ENCODE measurements at places on chromosomes 7 and 10. TPM values are rescaled to one million over a fixed set of nuclear protein-coding genes. Genes with fewer than 3 reads are reported as not detected.
A peak's percentile ranks its signal among the peaks of the same experiment; 100 is the strongest.

DNA sequence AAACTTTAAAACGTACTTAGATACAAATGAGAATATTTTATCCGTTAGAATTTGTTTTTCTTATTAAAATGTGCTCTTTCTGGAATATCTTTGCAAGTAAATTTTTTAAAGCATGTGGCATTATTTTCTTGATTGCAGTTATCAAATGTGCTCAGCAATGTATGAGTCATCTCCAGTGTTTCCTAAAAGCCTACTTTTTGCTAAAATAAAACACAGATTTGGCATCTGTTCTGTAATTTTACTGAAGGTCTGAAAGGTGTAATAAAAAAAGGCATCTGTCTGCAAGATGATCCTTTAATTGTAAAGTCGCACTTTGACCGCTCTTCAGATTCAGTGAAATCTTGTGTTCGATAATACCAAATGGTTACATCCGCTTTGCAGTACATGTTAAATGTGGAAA is 3.4 kb downstream of the GNAT3 start:
- no peak for DNase-seq

GRCh38 chr7:101651112-101651511 is 22.0 kb upstream of the MYL10 start:
- no peak for DNase-seq

Gene DDX50
- total RNA-seq: 73.7 TPM

Gene TFEC
- not detected for total RNA-seq

Gene IKZF1
- under 0.01 TPM for total RNA-seq

GRCh38 chr10:69503896-69504265 is 52.6 kb downstream of the TSPAN15 start:
- DNase-seq: no peak

GRCh38 chr7:132250480-132251326 is 325.6 kb downstream of the PLXNA4 start:
- peak; percentile 1 for DNase-seq

DNA sequence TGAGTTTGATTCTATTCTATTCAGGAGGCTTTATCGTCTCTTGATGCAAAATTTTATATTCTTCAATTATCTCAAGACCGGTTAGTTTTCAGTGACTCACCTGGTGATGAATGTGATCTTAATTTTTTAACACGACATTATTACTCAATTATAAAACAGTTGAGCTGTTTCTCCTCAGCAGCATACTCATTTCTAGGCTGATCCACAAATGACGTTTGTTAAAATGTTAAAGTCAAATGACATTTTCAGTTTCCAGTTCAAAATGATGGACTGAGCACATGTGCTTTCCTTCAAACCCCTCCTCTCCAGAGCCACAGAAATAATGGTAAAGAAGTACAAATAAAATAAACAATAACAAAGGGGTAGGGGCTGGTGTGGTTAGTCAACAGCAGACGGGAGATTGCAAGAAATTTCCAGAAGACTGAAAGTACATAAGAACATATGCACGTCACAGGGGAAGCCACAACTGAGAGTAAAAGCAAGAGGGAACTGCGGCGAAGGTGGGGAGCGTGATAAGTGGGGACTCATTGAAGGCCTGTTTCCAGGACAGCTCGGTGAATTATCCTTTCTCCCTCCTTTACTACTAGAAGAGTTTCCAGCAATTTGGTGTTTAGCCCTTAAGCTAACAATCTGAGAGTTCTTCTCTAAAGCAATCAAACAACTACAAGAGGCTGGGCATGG is 10.9 kb downstream of the MACROH2A2 start:
- peak; percentile 30 for DNase-seq

DNA sequence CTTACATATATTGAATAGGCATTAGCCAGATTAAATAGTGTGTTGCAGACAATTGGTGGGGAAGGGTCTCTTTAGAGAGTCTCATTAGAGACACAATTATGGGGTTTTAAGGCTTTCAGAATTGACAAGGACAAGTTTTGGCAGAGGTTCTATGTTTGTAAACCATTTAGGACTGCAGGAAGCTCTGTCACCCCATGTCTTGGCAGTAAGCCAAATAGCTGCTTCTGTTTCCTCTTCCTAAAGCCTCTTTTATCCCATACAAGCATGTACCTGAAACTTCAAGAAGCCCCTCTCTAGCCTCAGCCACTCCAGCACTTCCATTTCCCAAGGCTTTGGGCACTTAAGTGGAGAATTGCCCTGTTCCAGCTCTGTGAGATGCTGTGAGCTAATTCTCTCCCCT is 21.8 kb upstream of the LRRC4 start:
- DNase-seq: peak; percentile 39

DNA sequence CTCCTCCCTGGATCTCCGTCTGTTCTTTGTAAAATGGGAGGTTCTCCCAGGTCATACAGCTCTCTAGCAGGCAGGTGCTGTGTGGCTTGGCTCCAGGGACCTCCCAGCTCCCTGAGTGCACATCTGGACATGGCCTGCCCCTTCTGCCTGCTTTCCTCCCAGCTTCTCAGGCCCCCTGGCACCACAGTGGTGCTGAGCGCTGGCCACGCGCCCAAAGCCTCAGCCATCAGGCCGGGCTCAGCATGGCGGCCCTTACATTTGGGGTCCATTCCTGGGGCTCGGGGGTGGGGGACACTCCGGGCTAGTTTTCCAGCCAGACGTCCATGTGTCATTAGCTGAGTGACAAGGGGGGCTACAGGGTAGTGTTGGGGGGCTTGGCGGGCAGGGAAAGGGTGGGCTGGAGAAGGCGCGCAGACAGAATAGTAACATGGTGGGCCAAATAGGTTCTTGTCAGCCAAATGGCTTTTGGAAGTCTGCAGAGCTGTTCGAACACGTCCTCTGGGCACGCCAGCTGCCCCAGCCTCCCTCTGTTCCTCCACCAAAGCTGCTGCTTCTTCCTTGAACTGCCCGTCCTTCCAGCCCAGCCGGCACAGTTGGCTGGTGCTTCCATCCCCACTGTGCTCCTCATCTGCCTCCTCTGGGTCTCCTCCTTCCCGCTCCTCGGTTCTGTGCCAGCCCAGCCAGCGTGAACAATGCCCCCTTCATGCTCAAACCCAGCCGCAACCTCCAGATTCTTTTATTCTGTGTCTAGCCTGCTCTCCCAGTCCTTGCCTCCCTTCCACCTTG is 65.9 kb downstream of the GOLGA7B start:
- no peak for DNase-seq

Gene HYAL4
- under 0.01 TPM for total RNA-seq

- no peak for DNase-seq
These were observed 98.5 kb downstream of the HIP1 start for GRCh38 chr7:75640201-75640600.

Gene CHST3
- 11.4 TPM for total RNA-seq

DNA sequence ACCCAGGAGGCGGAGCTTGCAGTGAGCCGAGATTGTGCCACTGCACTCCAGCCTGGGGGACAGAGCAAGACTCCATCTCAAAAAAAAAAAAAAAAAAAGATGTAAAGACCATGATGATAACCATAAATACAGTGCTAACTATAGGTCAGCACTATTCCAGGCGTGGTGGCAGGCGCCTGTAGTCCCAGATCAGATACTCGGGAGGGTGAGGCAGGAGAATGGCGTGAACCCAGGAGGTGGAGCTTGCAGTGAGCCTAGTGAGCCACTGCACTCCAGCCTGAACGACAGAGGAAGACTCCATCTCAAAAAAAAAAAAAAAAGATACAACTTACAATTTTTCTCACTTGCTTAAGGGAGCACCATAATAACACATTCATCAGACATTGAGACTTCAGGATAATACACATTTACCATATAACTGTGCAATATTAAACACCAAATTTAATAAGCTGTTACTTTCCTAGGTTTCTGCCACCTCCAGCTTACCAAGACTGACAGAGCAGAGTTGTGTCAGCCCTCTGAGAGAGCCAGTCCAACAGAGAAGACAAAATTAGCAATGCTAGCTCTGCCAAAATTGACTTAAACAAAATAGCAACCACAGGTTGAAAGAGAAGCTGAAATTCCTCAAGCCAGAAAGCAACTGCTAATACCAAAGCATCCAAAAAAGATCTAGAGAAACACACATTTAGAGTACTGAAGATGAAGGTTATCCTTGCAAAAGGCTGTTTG is 8.2 kb downstream of the DNA2 start:
- no peak for DNase-seq

Measured in bronchial epithelial cell (primary cell).